ENCODE measurements at places on chromosomes 2 and 18.

- DNase-seq: no peak
Observed at GRCh38 chr2:56681659-56682396, 498.0 kb downstream of the CCDC85A start.

DNA sequence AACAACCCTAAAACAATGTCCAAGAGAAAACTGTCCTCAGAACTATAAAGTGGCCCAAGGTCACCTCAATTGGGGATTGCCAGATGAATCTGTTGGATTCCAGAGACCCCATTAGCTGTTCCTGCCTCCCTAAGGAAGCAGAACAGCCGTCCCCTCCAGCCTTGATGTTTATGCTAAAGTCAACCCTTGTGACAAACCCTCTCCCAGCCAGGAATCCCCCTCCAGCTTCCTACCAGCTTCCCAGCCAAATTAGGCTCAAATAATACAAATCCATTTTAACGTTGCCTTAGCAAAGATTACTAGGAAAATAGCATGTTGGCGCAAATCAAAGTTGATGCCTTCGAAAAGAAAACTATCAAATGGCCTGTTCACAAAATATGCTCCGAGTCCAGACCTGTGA lies 105.7 kb upstream of the DAPL1 start:
- DNase-seq: no peak

GRCh38 chr2:28589746-28590463 lies 94.0 kb downstream of the PLB1 start:
- no peak for DNase-seq

- no peak for DNase-seq
Observed at GRCh38 chr2:186101616-186102015, 363.0 kb downstream of the FSIP2 start.

- DNase-seq: no peak
Observed at GRCh38 chr18:73639788-73640187, 507.8 kb downstream of the FBXO15 start.

- no peak for DNase-seq
Observed at GRCh38 chr2:231312066-231312465, 83.4 kb upstream of the B3GNT7 start.

Data from T-helper 2 cell (primary cell).